ENCODE measurements at places on chromosomes 11 and 22.

DNA sequence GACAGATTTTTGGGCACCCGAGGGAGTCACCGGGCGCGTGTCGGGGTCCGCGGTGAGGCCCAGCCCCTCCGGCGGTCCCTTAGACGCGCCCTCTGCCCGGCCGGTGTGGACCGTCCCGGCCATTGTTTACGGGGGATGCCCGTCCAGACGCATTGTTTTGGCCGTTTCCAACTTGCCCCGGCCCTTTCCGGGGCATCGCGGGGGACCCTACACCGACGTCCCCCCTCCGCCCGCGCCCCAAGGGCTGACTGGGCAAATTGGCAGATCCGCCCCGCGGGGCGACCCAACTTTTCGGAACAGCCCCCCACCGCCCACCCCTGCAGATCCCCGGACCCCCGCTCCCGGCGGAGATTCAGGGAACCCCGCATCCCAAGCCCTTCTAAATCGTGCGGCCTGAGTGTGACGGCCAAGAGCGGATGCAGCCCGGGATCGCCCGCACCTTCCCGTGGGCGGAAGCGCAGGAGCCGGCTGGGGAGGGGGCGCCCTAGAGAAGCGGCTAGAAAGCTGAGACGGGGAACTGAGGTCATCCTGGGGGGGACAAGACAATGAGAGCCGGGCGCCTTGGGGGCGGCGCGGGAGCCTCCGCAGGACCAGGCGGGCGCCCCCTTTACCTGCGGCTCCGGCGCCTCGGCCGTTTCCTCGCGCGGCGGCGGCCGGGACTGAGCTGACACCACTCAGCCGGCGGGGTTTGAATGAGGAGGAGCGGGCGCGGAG is 17.1 kb upstream of the CCT8L2 start:
- no peak for DNase-seq

GRCh38 chr11:117752071-117752470 is 44.9 kb downstream of the DSCAML1 start:
- no peak for DNase-seq

DNA sequence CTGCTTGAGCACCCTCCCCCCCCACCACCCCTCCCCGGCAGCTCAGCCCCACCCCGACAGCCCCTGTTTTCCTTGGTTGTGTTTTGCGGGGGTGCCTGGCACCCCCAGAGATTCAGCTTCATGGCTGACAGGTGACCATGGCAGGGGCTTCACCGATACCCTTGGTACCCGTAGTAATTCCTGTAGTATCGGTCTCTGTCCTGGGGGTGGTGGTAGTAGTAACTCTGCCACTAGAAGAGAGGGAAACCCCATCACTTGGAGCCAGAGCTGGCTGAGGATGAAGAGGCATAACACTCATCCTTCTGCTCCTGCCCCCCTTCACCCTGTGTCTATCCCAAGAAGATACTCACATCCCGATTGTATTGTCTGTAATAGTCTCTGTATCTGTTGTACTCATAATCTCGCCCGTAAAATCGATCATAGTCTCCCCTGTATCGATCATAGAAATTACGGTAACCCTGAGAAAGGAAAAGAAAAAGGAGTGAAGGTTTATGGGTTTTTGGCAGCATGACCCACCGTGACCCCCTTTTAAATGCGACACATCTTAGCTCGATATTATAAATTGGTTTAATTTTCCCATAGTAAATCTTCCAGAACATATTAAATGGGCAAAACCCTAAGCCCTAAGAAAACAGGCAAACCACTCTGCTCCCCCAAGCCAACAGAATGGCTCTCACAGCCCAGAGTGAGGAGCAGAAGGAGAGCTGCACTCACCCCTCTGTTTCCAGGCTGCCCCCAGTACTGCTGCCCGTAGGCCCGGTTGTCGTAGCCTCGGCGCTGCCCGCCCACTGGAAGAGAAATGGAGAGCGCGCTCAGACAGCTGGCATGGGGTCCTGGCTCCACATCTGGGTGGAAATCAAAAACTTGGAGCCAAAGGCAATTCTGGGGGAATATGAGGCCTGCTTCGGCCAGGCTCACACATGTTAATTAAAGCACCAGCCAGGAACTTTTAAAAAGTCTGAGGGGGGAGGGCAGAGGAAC is 8.0 kb downstream of the GNG3 start:
- no peak for DNase-seq

DNA sequence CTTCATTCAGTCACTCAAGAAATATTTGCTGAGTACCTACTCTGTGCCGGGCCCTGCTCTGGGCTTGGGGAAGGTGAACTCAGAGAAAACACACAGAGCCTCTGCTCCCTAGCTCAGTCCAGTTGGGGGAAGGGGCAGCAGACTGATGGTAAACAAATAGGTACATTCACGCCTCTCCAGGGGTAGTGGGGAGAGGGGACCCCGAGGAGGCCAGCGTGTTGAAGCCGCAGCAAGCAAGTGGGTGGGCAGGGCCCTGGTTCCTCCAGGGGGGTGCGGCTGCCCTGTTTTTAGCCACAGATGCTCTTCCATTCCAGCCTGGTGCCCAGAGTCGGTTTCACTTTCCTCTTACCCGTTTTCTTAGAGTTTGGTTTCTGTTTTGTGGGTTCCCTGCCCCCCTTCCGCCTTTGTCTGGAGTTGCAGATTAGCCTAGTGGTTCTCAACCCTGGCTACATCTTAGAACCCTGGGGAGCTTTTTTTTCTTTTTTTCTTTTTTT is 8.7 kb downstream of the DRAP1 start:
- DNase-seq: peak; percentile 22

DNA sequence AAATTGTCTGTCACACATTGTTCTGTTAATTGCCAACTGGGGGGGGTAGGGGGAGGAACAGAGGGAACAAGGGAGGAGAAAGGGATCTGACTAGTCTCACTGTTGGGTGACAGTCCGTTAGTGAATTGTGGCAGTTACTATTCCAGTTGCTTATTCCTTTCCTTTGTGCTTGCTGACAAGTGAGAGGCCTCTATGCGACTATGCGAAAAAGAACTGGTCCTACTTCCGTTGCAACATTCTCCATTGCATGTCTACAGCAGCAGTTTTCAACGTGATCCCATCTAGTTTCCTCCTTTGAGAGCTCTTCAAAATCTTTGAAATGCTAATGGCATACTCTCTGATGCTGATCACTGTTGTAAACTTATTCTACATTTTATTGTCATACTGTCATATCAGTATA is 672.2 kb downstream of the LRRC4C start:
- no peak for DNase-seq

DNA sequence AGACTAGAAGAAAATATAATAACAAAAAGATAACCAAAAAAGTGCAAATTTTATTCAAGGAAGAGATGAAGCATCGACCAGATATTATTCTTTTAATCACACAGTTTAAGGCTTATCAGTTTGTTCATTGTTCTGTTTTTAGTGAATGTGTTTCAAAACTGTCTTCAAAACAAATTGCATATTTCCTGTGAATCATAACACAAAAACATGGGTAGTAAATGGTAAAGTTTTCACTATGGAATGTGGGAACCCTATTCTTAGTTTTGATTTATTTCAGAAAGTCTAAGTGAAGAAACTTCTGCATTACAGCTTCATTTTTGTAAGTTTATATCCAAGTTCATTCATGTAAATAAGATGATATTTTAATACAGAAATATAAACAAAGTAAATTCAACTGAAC is 207.6 kb upstream of the LUZP2 start:
- no peak for DNase-seq

DNA sequence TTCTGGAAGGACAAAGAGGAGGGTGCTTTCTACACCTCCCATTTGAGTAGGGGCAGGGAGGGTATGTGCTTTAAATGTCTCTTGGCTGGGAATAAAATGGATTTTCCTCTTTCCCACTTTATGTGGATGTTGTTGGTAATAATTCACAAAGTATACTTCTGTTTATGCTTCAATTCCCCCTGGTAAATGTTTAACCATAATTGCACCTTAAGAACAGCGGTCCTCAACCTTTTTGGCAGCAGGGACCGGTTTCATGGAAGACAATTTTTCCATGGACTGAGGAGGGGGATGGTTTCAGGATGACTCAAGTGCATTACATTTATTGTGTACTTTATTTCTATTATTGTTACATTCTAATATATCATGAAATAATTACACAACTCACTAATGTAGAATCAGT is 4.0 kb upstream of the TP53AIP1 start:
- DNase-seq: no peak
